ENCODE measurements at places on chromosomes 12 and 14.

- DNase-seq, result no peak
Measured at GRCh38 chr12:25689996-25690501, 137.0 kb upstream of the LMNTD1 start.

DNA sequence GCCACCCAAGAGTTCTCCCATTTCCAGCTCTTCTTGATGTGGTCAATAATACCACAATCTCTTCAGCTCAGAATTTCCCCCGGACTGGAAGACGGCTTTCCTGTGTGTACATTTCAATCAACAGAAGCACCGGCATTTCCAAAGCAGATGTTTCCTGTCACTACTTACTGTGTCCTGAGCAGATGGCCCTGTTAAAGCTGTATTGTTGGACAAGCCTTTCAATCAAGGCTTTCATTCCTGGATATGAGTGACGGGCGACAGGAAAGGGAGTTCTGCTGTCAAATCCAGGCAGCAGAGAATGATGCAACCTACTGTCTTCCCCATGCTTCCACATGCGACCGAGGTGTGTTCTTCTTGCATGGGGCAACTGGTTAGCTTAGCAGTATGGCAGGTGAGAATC is 76.4 kb upstream of the CCDC60 start:
- DNase-seq, result no peak

DNA sequence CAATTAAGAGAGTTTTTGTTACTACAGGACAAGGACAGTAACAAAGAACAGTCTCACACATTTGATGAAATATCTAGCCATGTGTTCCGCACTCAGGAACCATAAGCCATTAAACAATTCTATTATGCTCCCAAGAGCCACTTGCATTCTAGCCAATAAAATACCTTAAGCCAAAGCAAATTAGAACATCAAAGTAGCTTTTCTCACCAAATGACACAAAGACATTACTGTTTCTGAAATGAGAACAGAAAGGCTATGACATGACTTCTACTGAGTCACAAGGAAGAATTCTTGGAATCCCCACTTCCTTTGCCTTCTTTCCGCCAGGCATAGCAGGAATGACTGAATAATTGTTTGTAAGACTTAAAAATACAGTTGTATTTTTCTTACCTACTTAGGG is 445.8 kb downstream of the ATP23 start:
- DNase-seq, result no peak

- DNase-seq, result no peak
Measured at GRCh38 chr12:6946920-6947374, 3.1 kb downstream of the C12orf57 start.

GRCh38 chr12:29640589-29641345 is 143.0 kb downstream of the TMTC1 start:
- no peak for DNase-seq

DNA sequence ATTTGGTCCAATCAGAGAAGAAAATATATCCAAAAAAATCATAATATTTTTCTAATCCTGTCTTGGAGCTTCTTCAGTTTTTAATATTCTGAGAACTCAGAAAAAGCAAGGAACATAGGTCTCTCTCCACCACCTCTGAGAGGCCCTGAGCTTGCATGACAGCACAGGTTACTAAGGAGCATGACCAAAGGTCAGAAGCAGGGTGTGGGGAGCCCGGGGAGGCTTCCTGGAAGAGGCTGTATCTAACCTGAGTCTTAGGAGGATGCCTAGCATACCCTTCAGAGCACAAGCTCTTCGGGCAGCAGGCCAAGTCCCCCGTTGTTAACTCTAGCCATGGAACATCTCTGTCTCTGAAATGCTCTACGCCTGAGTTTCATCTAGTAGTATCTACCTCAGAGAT is 15.7 kb upstream of the STON2 start:
- DNase-seq, result no peak

DNA sequence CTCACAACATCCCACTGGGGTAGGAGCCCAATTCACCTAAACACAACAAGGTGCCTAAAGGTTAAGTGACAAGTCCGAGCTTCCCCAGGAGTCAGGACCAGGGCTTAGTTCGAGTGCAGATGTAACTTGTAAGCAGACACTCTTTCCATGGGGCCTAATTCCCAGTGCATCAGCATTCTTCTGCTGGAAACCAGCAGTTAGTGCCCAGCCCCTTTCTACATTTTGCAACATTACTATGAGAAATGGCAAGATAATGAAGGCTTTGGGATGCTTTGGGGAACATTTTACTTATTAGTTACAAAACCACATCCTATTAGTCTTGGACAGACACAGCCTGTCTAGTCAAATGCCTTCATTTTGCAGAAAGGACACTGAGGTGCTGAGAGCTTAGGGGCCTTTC is 179.8 kb downstream of the CALM1 start:
- DNase-seq, result no peak

DNA sequence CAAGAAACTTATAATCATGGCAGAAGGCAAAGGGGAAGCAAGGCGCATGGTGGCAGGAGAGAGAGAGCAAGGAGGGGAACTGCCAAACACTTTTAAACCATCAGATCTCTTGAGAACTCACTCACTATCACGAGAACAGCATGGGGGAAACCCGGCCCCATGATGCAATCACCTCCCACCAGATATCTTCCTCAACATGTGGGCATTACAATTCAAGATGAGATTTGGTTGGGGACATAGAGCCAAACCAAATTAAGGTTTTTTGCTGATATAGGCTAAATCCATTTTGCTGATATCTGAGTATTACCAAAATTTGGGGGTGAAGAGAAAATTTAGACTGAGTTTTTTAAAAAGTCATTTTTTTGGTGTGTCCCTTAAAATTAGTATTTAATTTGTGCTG is 54.9 kb upstream of the TMX1 start:
- DNase-seq, result no peak

DNA sequence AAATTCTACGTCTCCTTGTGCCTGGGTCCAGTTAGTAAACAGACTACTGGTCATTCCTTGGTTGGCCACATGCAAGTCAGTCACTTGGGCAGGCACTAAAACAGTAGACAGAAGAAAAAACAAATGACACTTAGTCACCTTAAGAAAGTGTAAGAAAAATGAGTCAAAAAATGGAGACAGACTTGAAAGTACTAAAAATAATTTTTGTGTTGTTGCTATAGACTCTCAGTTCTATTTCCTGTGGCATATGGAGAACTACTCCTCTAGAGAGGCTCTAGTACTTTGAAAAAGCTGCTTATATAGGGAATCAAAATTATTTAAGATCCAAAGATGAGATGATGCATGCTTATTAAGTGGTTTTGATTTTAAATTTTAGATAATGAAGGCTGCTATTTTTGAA is 56.0 kb downstream of the PTPRB start:
- DNase-seq, result no peak

- no peak for DNase-seq
Measured at GRCh38 chr14:81662570-81663197, 129.0 kb upstream of the SEL1L start.

DNA sequence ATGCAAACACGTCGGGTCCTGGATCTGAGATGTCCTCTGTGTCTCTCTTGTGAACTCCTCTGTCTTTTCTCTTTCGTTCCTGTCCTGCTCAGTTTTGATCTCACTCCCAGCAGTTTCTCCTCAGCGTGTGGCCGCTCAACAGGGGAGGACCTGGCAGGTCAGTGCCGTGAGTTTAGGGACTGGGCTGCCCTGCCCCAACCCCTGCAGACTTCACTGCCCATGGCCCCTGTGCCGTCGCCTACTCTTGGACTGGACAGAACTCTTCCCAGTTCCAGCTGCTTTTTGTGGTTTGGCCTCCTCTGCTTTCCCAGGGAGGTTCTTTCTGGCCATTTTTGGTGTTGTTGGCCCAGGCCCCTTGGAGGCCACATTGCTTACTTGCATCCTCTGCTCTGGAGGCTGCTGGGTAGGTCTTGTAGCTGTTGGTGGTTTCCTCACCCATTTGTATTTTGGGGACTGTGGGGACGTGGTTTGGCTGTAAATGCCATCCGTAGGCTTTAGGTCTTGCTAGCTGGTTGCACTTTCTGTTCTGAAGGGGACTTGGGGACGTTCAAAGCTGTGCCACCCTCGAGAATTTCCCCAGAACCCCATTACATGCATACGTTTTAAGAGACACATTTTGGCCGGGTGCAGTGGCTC is 20.0 kb upstream of the DNAH10 start:
- DNase-seq, result no peak

DNA sequence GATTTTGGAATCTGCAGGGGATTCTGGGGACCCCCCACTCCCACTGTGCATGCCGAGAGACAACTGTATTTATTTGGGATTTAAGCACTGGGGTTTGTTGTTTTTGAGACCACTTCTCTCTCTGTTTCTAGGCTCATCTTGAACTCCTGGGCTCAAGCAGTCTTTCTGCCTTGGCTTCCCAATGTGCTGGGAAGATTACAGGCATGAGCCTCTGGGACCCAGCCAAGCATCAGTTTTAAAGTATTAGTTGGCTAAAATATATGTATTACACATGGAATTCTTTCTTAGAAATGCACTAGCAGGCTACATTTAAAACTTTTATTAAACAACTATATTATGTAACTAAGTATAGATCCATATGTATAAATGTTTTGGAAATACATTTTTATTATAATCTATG is 78.3 kb downstream of the AEBP2 start:
- no peak for DNase-seq

GRCh38 chr14:68015356-68016254 is 196.0 kb downstream of the RAD51B start:
- DNase-seq, result no peak

DNA sequence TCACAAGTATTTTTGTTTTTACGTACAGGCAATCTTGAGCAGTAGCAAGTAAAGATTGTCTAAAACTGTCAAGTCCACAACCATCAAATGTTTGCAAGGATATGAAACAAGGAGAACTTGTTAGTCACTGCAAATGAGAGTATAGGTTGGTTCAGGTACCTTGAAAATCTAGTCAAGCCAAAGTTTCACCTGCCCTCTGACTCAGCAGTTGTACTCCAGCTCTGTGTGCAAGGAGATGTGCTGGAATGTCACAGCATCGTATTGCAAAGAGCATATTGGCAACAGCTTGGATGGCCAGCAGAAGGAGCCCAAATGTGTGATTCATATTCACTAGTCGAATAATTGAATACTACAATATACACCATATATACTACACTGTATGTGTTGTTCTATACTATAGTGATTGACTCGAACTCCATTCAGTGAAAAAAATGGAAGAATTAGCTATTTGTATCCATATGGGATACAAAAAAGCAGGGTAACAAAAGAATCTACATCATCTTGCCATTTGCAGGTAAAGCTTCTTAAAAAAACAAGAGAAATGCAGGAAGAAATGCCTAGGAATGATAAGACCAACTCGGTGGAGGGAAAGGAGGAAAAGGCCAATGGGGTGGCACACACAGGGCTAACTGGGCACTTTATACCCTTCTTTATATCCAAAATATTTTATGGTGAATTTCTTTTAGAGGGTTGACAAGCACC is 44.0 kb downstream of the EID3 start:
- DNase-seq, result no peak

GRCh38 chr12:102730996-102731395 is 186.0 kb downstream of the PAH start:
- no peak for DNase-seq

DNA sequence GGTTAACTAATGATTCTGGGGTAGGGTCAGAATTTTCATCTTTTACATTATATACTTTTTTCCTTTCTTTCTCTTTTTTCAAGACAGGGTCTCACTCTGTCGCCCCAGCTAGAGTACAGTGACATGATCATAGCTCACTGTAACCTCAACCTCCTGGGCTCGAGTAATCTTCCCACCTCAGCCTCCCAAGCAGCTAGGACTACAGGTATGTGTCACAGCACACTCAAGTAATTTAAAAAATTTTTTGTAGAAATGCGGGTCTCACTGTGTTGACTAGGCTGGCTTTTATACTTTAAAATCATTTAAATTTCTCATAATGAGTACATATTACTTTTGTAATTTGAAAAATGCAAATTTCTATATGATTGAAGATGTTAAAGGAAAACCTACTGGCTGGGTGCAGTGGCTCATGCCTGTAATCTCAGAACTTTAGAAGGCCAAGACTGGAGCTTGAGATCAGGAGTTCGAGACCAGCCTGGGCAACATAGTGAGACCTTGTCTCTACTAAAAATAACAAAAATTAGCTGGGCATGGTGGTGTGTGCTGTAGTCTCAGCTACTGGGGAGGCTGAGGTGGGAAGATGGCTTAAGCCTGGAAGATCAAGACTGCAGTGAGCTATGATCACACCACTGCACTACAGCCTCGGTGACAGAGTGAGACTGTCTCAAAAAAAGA is 25.7 kb downstream of the R3HDM2 start:
- no peak for DNase-seq

DNA sequence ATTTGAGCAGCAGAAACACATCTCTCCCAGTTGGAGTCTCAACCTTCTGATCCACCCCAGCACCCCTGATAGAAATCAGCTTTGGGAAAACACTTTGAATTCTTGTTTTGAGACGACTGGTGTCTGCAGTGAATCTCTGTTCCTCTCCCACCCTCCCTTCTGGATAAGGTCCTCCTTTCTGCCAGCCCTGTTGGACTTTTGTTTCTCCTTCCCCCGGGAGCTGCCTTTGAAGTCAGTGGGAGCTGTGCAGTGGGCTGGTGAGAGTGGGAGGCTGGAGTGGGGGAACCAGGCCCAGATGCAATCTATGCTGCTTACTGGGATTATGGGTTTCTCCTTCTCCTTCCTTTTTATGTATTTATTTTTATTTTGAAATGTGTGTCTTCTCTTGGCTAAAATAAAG is 49.0 kb downstream of the FLRT2 start:
- DNase-seq, result no peak

- DNase-seq, result no peak
Measured at GRCh38 chr12:1972856-1973317, 31.4 kb downstream of the DCP1B start.

GRCh38 chr12:100214518-100214917 is 13.9 kb downstream of the ACTR6 start:
- no peak for DNase-seq

DNA sequence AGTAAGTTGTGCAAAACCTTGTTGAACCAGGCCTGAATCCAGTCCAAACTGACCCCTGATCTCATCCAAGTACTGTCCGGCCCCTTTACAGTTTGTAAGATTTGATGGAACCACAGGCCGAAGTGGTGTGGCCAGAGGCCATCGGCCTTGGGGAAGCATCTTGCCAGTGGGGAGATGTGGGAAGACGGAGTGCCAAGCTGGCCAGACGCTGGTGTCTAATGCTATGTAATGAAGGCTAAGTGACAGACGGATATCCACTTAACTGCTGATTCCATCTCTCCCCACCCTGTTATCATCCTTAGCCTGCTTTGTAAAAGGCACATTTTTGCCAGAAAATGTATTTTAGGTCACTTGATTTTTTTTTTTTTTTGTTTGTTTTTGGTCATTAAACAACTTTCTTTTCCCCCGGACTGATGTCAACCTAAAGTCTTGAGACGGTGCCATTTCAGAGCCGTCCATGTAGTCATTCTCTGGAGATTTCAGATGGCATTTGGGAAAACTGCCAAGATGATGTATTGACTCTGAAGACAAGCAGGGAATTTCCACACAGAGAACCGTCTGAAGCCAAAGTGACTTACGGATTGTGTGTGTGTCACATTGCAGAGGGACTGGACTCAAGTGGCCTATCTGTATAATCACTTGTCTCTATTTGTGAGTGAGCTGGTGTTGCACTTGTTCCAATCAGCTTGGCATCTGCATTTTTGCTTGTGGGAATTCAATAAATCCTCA is 86.5 kb upstream of the MANSC4 start:
- DNase-seq, result no peak

GRCh38 chr12:49232940-49233841 is 31.7 kb upstream of the TUBA1C start:
- DNase-seq, result peak; percentile 70

Measured in NCI-H1436 treated with DMSO at 0.1 percent for 48 hours (cell line).